ENCODE measurements at places on chromosomes 12 and 14.

DNA sequence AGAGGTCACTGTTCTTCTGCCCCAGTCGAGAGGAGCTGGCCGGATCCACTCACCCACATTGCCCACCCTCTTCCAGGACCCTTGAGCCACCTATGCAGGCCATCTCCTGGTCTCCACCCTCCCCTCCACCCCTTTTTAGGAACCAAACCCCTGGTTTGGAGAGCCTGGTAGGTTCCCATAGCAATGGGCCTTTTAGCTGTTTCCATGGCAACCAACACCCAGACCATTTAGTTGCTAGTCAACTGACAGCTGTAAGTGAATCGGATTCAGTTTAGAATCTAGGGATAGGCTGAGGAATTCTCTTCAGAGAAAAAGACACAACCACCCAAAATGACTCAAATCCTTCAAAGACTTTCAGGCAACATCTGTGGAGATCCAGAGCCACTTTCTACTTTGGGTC lies 16.5 kb downstream of the NPC2 start:
- DNase-seq, result no peak

DNA sequence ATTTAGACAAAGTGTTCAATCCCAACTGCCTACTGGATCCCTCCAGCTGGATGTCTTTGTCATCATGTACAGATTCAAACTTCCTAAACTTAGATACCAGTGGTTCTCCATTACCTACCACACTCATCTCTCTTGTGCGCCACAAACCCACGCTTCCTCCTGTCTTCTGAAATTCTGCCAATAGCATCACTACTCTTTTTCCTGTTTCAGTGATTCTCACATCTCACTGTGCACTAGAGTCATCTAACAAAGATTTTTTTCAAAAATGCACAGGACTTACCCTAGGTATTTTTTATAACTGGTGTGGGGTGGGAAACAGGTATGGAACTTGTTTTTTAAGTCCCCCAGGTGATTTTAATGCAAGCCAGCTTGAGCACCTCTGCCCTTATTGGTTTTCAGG lies 5.9 kb downstream of the PSMB5 start:
- no peak for DNase-seq

DNA sequence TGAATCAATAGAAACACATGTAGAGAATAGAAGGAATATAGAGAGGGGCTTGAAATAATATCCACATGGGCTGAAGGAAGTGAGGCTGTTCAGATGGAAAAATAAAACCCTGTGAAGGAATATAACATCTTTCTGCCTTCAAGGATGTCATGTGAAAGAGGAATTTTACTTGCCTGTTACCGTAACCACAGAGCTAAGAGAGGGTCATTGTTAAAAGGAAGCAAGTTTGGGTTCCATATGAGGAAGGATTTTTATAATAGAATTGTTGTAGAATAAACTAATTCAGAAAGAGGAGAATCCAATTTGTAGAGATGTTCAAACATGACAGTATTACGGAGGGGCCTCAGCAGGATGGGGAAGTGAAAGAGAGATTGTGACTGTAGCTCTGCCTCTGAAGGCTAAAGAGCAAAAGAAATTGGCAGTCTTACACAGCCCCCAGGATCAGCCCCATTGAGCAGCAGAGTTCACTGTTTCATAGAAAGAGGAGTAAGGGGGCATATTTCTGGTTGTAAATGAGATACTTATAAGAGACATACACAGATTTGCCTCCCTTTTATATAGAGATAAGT lies 41.8 kb upstream of the PTPRR start:
- no peak for DNase-seq

DNA sequence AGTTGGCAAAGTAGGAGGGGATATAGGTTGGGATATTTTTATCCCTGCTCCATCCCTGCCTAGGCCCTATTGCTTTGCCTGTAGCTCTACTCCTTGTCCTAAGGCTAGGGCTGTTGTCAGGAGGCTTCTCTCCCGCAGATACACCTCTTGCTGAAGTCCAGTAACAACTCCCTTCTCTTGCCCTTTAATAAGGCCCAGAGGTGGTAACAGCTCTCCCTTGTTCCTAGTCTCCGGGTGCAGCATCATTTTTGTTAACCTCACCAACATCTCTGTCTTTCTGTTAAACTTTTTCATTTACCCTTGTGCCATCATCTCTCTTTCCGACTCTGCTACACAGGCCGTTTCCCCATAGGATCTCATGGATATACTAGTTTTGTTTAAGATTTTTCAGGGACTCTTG lies 6.3 kb downstream of the ASCL1 start:
- no peak for DNase-seq

- DNase-seq, result no peak
Measured at GRCh38 chr14:53060046-53060445, 93.1 kb downstream of the DDHD1 start.

DNA sequence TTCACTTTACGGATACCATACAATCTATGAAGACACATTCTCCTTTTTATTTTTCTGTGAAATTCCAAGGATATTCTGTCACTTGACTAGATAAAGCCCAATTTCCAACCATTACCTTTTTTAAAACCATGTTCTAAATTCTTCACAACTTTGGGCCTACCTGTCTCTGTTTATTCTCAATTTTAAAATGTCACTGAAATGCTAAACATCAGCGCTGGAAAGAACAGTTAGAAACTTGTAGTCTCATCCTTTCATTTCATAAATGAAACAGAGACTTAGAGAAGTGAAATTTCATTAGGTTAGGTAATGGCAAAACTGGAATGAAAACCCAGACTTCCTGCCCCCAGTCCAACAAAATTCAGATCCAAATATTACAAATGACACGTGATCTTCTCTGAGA lies 396.2 kb downstream of the CCDC91 start:
- no peak for DNase-seq

GRCh38 chr14:68961781-68962584 lies 17.1 kb downstream of the ACTN1 start:
- DNase-seq, result no peak

GRCh38 chr12:43294916-43295315 lies 257.1 kb downstream of the ADAMTS20 start:
- no peak for DNase-seq

GRCh38 chr12:68899251-68899771 lies 33.7 kb downstream of the CPM start:
- no peak for DNase-seq

- DNase-seq, result no peak
Measured at GRCh38 chr14:56199095-56199981, 81.1 kb downstream of the PELI2 start.

GRCh38 chr12:111361717-111362576 lies 6.9 kb downstream of the PHETA1 start:
- no peak for DNase-seq

Data from activated CD4-positive, alpha-beta T cell treated with anti-CD3 and anti-CD28 coated beads, Interleukin-2, amount 50 U/mL, for 24 hours (primary cell).